Liver (tissue), 10 donors: ENCODE measurements at places on chromosomes 2 and 18. TPM values are rescaled to one million over a fixed set of nuclear protein-coding genes. Genes with fewer than 3 reads are reported as not detected.

- H3K36me3 ChIP-seq, result no peaks in the 10 kb centered on the region
- peak overlapping the region; percentile 47 for H3K4me3 ChIP-seq
- H3K4me1 ChIP-seq, result no peaks in the 10 kb centered on the region
- H3K27ac ChIP-seq, result no peak overlapping the region
- no peaks in the 10 kb centered on the region for H3K27me3 ChIP-seq
- no peak for DNase-seq
Observed at GRCh38 chr2:104447831-104448434, 406.0 kb upstream of the POU3F3 start.

DNA sequence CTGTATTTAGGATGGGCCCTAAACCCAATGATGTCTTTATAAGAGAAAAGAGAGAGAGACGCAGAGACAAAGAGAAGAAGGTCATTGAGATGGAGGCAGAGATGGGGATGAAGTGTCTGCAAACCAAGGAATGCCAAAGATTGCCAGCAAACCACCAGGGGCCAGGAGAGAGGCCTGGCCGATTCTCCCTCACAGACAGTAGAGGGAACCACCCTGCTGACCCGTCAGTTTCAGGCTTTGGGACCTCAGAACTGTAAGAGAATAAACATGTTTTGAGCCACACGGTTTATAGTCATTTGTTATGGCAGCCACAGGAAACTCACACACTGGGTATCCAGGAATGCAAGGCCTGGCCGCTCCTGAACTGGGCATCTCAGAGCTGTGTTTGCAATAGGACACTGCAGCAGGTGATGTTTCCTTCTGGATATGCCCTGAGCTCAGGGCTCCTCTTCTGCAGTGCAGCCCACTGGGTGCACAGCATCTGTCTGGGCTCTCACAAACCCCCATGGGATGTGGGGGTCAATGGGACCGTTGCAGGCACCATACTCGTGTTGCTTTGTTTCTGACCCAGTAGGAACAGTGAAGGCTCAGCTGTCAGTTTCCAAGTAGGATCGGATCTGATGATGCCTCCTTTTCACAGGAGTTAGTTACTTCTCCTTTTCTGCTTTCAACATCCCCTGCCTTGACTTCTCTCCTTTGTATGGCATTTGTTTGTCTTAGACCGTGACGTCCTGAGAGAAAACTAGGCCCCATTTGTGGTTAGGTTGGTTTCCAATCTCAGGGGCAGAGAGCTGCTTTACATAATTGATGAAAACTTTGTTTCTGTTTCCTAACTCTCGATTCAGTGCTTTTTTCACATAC, 20.8 kb downstream of the PTPN18 start:
- no peaks in the 10 kb centered on the region for H3K27me3 ChIP-seq
- H3K4me1 ChIP-seq, result peaks cover 5% of the 10 kb centered on the region
- H3K36me3 ChIP-seq, result no peaks in the 10 kb centered on the region
- H3K27ac ChIP-seq, result no peak overlapping the region

DNA sequence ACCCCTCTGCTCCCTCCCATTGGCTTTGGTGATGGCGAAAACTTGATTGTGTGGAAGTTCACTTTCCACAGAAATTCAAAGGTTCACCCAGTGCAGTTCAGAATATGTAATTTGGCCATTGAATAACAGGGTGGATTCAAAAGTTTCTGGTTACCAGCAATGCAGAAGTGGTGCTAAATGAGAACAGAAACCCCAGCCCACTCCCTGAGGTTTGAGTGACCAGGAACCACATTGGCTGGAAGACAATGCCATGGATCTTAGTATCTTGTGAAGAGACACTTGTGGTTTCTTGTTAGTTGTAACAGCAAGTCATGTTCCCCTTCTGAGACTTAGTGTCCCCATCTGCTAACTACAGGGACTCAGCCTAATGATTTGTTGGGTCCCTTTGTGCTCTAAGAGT, 49.8 kb downstream of the QPCT start:
- no peak overlapping the region for H3K4me3 ChIP-seq
- H3K27me3 ChIP-seq, result no peaks in the 10 kb centered on the region
- no peaks in the 10 kb centered on the region for H3K36me3 ChIP-seq
- H3K27ac ChIP-seq, result no peak overlapping the region
- no peaks in the 10 kb centered on the region for H3K4me1 ChIP-seq

FAM161A gene
- 0.59 TPM for total RNA-seq

DNA sequence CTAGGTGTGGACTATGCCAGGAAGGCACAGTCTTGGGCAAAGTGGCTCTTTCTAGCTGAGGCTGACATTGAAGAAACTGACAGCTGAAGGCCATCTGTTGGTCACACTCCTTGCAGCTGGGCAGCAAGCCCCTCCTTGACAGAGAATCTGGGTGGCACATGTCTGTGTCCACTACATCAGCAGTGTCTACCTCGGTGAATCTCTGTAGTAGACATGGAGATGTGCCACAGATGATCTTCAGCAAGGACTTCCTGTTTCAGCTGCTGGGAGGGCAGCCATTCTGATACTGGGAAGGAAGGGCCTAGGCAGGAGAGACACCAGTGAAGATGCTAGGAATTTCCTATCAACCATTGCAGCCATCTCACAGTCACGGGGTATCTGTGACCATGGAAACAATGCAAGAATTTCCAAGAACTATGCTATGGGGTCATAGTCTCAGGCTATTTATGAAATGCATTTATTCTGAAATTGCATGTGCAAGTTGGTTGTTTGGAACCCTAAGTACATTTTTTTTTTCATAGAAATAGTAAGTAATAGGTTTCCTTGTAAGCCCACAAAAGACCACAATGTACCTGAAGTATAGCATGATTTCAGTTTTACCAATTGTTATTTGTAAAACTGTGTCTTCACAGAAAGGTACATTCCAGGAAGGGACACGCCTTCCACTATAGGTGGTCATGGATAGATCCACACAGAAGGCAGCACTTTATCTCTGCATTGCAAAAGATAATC, 63.8 kb upstream of the DARS1 start:
- H3K27me3 ChIP-seq, result peaks cover 3% of the 10 kb centered on the region
- H3K4me1 ChIP-seq, result no peaks in the 10 kb centered on the region
- no peaks in the 10 kb centered on the region for H3K36me3 ChIP-seq
- H3K27ac ChIP-seq, result no peak overlapping the region
- H3K4me3 ChIP-seq, result no peak overlapping the region

- H3K36me3 ChIP-seq, result no peaks in the 10 kb centered on the region
- H3K27me3 ChIP-seq, result no peaks in the 10 kb centered on the region
- DNase-seq, result peak; percentile 28
- H3K4me3 ChIP-seq, result no peak overlapping the region
- H3K27ac ChIP-seq, result no peak overlapping the region
- peaks cover 2% of the 10 kb centered on the region for H3K4me1 ChIP-seq
Observed at GRCh38 chr18:58761970-58762780, 90.9 kb downstream of the MALT1 start.

- H3K4me3 ChIP-seq, result no peak overlapping the region
- no peak overlapping the region for H3K27ac ChIP-seq
- peaks cover 2% of the 10 kb centered on the region for H3K27me3 ChIP-seq
- no peaks in the 10 kb centered on the region for H3K4me1 ChIP-seq
- DNase-seq, result no peak
Observed at GRCh38 chr2:106956879-106957278, 70.9 kb upstream of the ST6GAL2 start.

NDC80 gene
- total RNA-seq, result 33.8 TPM

GRCh38 chr2:168717790-168718502, 84.5 kb upstream of the NOSTRIN start:
- DNase-seq, result no peak
- H3K27me3 ChIP-seq, result no peaks in the 10 kb centered on the region
- H3K36me3 ChIP-seq, result peaks cover 2% of the 10 kb centered on the region
- no peak overlapping the region for H3K4me3 ChIP-seq
- no peak overlapping the region for H3K27ac ChIP-seq

DNA sequence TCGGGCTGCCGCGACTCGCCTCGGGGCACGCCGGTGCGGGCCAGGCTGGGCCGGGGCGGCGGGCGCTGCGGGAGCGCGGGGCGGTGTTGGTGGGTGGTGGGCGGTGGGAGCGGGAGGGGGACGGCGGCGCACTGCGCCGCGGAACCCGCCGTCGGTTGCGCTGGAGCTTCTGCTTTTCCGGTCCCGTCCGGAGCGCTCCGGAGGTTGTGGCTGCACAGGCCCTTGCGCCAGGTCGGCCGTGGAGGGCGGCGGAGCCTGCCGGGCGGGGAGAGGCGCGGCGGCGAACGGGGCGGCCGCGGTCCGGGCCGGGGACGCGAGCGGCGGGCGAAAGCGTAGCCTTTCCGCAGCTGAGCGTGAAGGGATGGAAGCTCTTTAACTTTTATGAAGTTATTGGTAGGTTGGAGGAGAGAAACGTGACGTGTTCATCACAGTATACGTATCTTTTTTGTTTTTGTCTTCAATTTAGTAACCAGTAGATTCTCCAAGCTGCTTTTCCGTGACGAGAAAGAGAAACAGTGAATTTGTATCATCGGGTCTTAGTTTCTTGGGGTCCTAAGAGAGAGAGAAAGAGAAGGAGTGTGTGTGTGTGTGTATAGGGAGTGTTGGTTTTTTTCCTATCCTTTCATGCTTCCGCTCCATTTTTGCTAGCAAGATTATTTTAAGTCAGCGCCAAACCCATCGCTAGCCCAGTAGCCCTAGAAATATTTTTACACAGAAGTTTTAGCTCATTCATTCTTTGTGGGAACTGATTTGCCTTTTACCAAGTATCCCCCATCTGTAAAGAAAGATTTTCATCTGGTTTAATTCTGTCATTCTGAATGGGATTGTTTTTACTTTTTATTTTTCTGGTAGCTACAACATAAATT, 535 bp downstream of the ATG4B start:
- DNase-seq, result peak; percentile 65
- peaks cover 35% of the 10 kb centered on the region for H3K4me1 ChIP-seq
- peaks cover 10% of the 10 kb centered on the region for H3K36me3 ChIP-seq

SH3RF3 gene
- 1.0 TPM for total RNA-seq

DNA sequence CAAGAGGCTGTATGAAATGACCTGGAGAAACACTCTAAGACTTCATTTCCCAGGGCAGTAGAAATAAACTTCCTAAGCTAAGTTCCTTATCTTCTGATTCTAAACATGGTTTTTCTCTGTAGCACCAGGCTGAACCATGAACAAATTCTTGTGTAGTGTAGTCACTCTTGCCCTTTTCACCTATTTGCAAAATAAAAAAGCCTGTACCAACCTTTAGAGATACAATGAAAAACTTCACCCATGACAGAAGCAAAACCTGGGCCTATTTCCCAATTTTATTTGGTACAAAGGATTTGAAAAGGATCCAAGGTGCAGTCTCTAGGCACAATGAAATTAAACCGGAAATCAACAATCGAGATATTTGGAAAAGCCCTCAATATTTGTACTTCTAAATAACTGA, 43.6 kb downstream of the POLR1A start:
- peaks cover 22% of the 10 kb centered on the region for H3K36me3 ChIP-seq
- no peak overlapping the region for H3K4me3 ChIP-seq
- DNase-seq, result no peak
- no peaks in the 10 kb centered on the region for H3K27me3 ChIP-seq

SPP2 gene
- total RNA-seq, result 76.7 TPM

PAX8 gene
- total RNA-seq, result 0.17 TPM

- no peak overlapping the region for H3K4me3 ChIP-seq
- H3K27ac ChIP-seq, result no peak overlapping the region
- H3K4me1 ChIP-seq, result no peaks in the 10 kb centered on the region
Observed at GRCh38 chr2:67839668-67840067, 223.1 kb downstream of the C1D start.

DNA sequence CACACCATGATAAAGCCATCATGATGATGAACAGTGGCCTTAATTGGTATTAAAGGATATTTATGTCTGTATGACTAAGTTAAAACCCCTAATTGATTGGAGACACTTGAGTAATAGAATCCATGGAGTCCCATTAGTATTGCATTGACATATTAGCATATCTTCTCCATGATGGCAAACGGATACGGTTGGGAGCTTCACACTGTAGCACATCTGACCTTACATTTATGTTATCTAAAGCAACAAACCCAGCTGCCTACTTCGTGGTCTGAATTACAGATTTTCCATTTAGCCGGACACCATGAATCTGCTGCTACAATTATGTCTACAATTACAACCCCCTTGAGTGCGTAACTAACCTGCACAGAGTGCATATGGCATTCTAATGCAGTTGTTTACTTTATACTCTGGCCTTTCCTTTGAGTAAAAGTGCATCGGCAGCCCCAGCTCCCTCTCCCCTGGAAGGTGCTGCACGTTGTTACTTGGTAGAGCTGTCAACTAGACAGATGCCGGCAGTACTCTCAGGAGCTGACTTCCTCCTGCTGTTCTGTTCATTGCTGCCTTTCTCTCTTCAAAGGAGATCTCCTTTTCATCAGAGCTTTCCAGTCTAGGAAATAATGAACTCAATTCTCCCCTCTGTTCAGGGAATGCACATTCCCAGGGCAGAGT, 92.1 kb downstream of the LRRC30 start:
- H3K36me3 ChIP-seq, result no peaks in the 10 kb centered on the region
- no peaks in the 10 kb centered on the region for H3K4me1 ChIP-seq
- H3K4me3 ChIP-seq, result no peak overlapping the region

DNA sequence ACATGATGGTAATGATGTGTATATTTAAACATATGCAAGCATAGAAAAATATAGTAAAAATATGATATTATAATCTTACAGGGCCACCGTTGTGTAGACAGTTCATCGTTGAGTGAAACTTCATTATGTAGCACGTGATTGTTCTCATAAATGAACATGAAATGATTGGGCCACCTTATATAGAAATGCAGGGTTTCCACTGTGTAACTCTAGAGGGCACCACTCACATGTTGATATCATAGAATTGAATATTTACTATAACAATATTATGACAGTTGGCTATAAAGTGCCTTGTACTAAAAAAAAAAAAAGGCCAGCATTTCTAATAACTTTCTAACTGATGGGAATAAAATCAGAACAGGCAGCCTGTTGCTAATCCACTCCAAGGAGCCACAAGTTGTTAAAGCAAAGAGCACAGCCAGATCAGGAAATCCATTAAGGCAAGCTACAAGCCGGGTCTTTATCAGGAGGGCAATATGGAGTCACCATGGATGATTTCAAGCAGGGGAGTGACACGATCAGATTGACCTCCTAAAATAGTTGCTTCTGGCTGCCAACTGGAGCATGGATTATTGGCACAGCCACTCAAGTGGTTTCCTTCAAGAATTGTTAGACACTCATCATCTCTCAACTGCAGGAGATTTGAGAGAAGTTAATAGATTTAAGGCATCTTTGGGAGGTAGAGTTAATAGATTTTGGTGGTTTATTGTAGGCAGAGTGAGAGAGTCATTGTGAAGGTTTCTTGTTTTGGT, 16.7 kb downstream of the IL1F10 start:
- H3K27me3 ChIP-seq, result no peaks in the 10 kb centered on the region
- no peak overlapping the region for H3K4me3 ChIP-seq
- no peak overlapping the region for H3K27ac ChIP-seq
- H3K4me1 ChIP-seq, result peaks cover 15% of the 10 kb centered on the region
- H3K36me3 ChIP-seq, result no peaks in the 10 kb centered on the region

REG3G gene
- total RNA-seq, result not detected

DNA sequence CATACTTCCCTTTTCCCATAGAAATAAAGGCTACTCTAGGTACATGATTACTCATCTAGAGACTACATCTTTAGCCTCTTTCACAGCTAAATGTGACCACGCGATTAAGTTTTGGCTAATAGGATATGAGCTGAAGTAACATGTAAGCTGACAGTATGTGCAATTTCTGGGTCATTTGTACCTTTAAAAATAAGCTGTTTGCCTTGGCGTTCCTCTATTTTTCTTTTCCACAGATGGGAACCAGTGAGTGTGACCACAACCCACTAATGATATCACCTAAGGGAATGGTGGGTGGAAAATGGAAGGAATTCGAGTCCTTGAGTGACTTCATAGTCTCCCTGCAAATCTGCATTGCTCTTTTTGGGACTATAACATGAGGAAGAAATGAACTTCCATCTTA, 11.7 kb upstream of the NABP1 start:
- no peaks in the 10 kb centered on the region for H3K27me3 ChIP-seq
- no peaks in the 10 kb centered on the region for H3K4me1 ChIP-seq
- H3K36me3 ChIP-seq, result no peaks in the 10 kb centered on the region
- DNase-seq, result no peak

- no peak overlapping the region for H3K4me3 ChIP-seq
- no peak overlapping the region for H3K27ac ChIP-seq
Observed at GRCh38 chr2:236986524-236987330, 99.0 kb upstream of the COPS8 start.

TUBA4B gene
- total RNA-seq, result not detected
